CD4-positive, alpha-beta memory T cell (primary cell): ENCODE measurements at places on chromosomes 5 and 9.
A peak's percentile ranks its signal among the peaks of the same experiment; 100 is the strongest.

DNA sequence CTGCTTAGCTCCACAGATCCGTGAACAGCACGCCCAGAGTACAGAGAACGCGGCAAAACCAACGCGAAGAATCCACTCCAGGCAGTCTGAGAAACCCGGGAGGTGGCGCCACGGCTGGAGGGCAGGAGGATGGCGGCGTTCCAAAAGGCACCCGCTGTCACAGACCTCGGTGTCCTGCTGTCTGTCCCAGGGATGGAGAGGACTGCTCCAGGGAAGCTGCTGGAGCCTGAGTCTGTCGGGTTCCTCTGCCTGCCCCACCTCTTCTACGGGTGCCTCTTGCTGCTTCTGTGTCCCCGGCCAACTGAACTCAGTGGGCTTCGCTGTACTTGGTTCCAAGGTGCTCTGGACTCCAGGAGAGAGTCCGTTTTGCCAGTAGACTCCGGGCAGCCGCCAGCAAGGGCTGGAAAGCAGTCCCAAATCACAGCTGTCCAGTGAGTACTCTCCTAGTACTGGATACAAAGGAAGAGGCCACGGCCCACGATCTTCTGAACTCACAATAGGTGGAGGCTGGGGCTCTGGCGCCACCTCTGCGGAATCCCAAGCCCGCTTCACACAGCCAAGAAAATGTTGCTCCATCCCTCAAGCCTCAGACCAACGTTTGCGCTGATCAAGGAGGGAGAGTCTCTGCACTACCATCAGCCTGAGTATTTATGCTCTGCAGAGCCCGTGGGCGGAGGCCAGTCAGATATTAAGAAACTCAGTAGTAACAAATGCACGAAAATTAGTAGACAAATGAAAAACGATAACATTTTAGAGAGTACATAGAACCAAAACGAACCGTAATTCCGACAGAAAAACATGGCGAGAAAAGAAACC lies 440 bp downstream of the ANXA2R start:
- peak; percentile 70 for DNase-seq

DNA sequence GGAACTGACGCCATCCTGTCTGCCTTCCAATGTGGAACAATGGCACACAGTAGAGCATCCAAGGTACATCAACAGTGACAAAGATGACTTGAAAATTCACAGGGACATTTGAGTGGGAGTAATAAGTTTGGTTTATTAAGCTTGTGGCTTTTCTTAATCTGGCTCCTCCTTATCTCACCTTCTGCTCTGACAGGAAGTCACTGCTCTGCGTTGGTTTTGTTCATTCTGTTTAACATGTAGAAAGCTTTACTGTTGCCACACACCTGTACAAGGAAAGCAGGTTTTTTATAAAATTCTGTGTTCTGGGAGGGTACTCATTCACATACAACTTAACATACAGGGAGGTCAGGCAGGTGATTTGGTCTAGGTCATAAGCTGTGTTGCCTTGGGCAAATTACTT lies 1.6 kb upstream of the GZMK start:
- peak; percentile 25 for DNase-seq

- DNase-seq, result no peak
Measured at GRCh38 chr9:7861086-7861485, 61.5 kb upstream of the DMAC1 start.

- no peak for DNase-seq
Measured at GRCh38 chr9:136062657-136063439, 32.2 kb downstream of the NACC2 start.

DNA sequence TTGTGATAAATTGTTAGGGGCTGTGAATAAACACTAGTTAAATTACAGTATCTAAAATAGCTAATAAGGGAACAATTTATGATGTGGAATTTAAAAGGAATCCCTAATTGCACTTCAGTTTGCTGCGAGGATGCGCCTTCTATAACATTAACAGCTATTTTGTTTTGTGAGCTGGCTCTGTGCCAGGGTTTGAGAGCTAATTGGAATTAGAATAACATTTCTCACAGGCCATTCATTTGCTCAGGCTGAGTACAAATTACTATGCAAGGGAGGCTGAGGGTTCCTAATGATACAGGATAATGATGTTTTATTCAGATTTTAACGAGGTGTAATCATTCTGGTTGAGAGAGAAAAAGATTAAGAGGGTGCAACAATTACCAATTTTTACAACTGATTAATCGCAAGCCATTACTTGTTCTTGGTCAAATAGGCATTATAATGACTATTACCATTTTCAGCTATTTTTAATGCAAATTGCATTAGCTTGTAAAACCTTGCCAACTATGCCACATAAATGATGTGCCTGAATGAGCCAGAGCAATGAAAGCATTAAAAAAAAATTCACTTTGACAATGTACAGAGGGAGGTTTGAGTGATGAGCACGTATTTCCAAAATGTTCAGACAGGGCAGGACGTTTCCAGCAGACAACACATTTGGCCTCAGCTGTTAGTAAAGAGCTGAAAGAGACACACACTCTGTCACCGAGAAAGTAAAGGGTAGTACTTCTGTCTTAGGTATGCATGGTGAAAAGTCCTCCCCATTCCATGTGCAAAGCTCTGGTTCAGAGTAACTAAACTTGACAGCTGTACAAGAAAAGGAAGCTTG lies 576.5 kb downstream of the TLE1 start:
- no peak for DNase-seq

GRCh38 chr9:135606885-135607259 lies 32.5 kb downstream of the GLT6D1 start:
- DNase-seq, result no peak

GRCh38 chr9:83445703-83446265 lies 92.4 kb downstream of the FRMD3 start:
- no peak for DNase-seq

- no peak for DNase-seq
Measured at GRCh38 chr5:18749763-18750162, 1115.5 kb downstream of the TAF11L14 start.

DNA sequence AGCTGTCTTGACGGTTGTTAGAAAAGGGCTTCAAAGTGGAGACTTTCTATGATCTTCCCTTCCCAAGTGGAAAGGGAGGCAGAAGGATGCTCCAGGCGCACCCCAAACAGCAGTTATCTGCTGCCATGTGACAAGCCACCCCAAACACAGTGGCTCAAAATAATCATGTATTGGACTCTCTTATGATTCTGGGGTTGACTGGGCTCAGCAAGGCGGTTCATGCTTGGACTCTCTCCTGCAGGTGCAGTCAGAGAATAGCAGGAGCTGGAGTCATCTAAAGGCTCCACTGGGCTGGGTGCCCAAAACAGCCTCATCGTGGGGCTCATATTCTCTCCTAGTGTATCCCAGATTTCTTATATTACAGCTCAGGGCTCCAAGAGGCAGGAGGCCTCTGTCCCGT lies 177.6 kb upstream of the IER5L start:
- no peak for DNase-seq

GRCh38 chr9:136511670-136512592 lies 29.1 kb upstream of the SEC16A start:
- DNase-seq, result no peak

- DNase-seq, result no peak
Measured at GRCh38 chr5:63155310-63155631, 576.7 kb downstream of the LRRC70 start.

DNA sequence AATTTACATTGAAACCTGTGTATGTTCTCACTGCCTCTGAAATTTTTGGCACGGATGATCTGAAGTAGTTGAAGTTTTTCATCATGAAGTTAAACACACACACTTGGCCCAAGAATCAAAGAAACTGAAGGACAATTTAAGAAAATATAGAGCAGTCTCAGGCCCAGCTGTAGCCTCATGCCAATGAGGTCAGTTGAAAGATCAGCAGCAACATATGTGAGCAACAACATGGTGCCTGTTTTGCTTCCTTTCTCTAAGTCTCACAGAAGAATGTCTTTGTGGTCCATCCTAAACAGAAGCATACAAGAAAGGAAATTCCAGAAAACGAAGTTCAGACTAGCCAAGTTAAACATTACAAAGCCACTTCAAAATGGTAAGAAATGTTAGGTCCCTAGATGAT lies 1737.2 kb downstream of the MAT2B start:
- DNase-seq, result no peak

DNA sequence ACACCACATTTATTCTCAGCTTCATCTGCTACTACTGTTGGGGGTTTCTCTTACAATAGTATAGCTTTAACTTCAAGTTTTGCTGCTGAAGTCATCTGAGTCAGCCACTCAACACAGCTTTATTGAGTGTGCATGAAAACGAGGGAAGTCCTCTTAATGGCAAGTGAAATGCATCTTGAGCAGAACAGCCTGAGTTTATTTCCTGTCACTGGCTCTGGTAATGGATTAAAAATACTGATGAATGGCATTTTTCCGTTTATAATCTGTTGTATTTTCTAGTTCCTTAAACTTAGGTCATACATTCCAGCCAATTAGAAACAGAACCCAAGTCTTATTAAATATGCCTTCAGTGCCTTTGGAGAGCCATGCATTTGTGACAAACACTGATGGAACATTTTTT lies 238.6 kb downstream of the SLF1 start:
- DNase-seq, result no peak

- no peak for DNase-seq
Measured at GRCh38 chr5:143235423-143235822, 168.1 kb downstream of the NR3C1 start.

DNA sequence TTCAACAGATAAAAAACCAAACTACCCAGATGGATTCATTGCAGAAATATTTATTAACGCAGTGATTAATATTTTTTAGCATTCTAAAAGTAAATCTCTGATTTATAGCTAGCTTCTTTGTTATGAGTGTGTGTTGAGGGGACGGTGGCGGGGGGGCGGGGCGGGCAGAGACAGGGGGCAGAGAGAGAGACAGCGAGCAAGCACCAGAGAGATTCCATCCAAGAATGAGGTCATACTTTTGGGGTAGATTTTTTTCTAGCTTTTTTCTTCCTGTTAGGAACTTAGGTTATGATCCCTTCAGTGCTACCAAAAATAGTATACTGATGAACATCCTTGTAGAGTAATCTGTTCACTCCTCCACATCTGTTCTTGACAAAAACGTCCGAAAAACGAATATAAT lies 500 bp upstream of the ZNF883 start:
- DNase-seq, result no peak

- no peak for DNase-seq
Measured at GRCh38 chr5:156706631-156707030, 143.5 kb upstream of the PPP1R2B start.

DNA sequence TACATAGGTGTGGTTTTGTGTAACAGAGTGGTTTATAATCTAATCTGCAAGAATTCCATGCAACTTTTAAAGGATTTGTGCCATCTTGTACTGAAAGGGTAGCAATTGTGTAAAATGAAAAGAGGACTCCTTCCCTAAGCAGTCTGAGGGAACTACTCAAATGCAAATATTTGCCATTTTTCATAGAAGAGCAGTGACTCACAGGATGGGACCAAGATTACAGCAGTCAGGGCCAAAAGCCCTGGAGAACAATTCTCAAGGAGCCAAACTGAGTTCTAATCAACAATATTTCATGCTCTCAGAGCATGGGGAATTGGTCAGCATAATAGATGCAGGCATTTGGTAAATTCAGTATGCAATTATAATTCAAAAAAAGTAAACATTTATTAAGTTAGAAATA lies 495.8 kb downstream of the CHSY3 start:
- no peak for DNase-seq

DNA sequence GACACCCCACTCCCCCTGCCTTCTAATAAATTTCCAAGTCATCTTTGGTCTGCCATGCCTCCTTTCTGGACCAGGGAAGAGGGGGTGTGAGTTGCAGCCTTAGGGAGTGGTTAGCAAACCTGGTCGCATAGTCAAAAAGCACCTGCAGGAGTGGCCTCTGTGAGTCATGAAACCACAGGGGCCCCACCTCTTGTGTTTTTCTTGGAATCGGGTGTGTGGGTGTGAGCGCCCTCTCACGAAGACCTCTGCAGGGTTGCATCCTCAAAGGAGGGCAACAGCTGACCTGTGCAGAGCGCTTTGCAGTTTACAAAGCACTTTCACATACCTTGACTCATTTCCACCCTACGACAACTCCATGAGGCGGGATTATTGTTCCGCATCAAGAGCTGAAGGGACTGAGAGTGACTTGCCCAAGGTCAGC lies 36.8 kb upstream of the TEX48 start:
- peak; percentile 69 for DNase-seq

DNA sequence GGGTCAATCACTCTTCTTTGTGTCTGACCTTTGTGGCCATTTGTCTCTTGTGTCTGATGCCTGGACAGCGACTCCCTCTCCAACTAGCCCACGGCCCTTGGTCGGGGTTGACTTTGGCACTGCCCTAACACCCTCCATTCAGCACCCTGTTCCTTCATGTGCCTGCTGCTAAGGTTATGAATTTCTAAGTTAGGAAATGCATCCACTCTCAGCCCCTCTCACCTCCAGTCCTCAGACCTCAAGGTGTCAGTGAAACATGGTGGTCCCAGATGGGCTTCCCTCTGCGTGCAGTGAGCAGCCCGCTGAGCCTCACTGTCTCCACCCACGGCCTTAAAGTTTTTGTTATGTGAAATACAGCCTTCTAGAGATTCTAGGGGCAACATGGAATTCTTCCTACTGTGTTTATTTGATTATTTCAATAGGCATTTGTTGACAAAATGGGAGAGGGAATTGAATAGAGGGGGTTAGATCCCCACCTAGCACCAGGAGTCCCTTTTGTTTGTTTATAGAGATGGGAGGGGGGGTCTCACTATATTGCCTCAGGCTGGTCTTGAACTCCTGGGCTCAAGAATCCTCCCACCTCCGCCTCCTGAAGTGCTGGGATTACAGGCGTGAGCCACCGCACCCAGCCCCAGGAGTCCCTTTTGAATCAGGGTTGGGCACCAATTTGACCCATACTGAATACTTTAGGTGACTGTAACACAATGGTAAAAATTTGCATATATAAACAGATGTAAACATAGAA lies 1.6 kb upstream of the GLIPR2 start:
- DNase-seq, result no peak

DNA sequence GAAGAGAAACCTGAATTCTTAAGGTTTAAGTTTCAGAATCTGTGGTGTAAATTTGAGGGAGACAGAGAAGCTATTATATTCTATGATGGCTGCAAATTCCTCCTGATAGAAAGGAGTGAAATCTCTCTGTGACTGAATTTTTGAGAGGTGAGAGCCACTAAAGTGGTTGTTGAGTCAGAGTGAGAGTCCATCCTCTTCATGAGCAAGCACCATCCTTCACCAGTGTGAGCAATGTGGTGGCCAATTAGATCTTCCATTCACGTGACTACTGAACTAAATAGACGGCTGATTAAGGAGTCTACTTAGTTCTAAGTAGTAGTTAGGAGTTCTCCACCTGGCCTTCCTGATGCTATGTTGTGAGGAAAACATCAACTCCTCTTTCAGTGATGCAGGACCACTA lies 147.8 kb upstream of the CCNH start:
- no peak for DNase-seq
